ENCODE measurements at places on chromosomes 2 and 18.

GRCh38 chr2:29269765-29270109 is 154.5 kb downstream of the CLIP4 start:
- no peak for DNase-seq

GRCh38 chr2:233438573-233439147 is 84.4 kb downstream of the DGKD start:
- DNase-seq: no peak

GRCh38 chr2:205658572-205658971 is 23.7 kb upstream of the NRP2 start:
- DNase-seq: no peak

DNA sequence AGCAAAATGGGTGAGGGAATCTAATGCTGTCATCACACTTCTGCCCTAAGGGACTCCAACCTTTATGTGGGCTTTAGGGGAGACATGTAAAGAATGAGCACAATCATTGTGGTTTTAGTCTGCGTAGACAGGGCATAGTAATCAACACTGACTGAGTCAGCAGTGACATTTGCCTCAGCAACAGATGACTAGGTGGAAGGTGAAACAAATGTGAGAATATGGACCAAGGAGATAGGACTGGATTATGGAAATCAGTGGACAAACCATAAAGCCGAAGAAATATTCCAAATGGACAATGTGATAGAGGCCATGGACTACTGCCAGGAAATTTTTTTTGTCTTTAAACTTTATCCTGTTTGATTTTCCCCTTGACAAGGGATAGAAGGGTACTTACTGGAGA is 83.9 kb downstream of the PDK1 start:
- no peak for DNase-seq

- DNase-seq: no peak
Measured at GRCh38 chr2:9115229-9115628, 91.4 kb upstream of the ASAP2 start.

DNA sequence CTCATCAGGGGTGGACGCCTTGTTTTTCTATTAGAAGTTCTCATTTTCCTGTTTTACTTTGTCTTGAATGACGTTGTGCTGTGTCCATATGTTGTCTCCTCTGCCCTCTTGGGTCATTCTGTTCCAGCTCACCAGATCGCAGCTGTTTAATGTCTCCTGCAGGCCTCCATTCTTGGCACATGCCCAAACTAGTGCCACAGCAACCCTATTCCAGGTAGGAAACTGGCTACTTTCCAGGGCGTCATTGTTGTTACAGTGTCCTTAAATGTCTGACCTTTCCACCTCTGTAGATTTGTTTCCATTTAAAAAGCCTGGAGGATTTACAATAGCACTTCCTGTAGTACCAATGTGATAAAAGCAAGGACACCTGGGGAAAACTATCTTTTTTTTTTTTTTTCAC is 500.7 kb downstream of the METTL4 start:
- no peak for DNase-seq

DNA sequence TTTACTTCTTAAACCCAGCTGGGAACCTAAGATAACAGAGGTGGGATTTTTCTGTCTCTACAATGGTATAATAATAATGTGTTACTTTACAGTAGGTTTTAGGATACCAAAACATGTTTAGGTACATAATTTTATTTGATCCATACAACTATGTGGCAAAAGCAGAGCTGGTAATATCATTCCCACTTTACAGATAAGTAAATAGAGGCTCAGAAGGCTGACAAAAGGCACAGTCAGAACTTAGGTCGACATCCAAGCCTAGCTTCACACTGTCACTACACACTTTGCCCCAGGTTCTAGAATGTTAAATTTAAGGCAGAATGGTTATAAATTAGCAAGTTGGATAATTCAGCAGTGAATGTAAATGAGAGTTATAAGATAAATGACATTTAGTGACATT is 189.6 kb upstream of the PARD3B start:
- no peak for DNase-seq

DNA sequence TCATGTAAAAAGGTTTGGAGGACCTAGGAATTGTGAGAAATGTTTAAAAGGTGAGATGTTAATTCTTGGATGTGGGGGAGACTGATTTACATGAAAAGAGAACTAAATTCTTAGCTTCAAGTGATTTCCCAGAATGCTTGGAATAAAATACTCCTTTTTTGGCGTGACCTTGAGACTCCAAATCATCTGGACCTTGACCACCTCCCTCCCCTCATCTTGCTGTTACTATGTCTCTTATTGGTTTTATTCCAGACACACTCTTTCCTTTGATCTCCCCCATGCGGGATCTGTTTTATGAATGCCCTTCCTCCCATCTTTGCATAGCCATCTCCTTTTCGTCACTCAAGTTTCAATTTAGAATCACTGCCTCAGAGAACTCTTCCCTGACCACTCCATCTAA is 20.0 kb upstream of the LRRTM1 start:
- no peak for DNase-seq

DNA sequence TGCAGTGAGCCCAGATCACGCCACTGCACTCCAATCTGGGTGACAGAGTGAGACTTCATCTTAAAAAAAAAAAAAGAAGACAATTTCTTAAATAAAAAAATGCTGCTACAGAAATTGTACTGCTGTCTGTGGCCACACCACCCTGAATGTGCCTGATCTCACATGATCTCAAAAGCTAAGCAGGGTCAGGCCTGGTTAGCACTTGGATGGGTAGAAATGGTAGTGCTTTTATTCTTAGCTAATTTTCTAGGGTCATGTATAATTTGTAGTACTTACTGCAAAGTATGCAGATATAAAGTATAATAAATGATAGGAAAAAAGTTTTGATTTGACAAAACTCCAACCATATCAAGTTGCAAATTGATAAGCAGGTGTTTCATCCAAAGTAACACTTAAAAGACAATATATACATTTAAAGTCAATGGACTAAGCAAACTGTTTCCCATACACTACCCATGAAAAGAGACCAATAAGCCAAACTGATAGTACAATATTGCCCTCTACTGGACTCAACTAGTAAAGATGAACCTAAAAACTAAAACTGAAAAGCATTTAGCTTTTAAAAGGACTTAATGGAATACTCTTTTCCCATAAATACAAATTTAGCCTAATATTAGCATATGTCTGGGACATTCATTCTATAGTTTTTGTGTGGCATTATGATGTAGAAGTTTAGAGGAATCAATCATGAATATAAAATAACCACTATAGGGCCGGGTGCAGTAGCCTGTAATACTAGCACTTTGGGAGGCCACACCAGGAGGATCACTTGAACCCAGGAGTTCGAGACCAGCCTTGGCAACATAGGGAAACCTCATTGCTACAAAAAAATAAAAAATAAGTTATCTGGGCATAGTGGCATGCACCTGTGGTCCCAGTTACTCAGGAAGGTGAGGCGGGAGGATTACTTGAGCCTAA is 18.6 kb upstream of the PEX13 start:
- DNase-seq: no peak

DNA sequence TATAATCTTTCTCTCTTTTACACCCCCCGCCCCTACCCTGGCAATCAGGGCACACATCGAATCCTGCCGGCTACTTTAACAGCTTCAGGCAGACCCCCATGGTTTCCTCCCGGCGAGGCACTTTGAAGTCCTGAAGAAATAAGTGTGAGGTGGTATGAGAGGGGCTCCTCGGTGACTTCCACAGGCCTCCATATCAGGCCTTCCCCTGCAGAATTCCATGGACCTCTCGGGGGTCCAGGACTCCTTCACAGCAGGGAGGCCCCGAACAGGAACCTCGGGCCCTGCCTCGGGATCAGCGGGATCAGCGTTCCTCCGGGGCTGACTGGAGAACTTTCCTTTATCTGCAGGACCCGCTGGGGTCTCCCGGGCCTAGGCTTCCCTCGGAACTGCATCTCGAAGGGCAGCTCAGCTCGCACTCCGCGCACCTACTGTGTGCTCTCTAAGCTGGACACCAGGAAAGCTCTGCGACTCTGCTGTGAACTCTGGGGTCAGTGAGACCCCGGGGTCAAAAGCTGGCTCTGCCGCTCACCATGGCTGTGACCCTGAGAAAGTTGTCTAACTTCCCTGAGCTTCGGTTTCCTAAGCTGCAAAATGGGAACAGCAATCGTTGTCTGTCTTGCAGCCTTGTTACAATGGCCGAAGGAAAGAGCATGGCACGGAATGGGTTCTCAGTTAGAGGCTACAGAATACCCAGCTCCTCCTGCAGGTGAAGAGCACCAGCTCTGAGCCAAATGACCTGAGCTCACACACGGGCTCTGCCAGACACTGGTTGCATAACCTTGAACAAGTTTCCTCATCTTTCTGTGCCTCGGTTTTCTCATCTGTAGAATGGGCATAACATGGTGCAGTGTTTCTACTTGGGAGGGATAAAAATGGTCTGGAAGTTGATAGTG is 97.4 kb upstream of the ID2 start:
- no peak for DNase-seq

DNA sequence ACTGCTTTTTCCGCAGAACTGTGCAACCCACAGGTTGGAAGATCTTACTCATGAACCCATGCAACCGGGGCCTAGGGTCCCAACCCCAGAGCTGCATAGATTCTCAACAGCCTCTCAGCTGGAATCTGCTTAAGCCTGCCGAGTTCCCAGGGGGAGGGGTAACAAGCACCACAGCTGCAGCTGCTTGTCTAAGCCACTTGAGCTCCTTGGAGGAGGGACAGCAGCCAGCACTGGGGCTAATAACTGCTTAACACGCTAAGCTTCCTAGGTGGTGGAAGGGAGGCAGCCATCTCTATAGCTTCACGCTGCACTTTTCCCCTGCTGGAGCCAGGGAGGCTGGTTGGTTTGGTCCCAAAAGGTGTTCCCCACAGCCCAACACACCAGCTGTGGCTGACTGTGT is 311.6 kb downstream of the DSC3 start:
- no peak for DNase-seq

GRCh38 chr2:14557111-14557510 is 75.4 kb upstream of the LRATD1 start:
- no peak for DNase-seq

DNA sequence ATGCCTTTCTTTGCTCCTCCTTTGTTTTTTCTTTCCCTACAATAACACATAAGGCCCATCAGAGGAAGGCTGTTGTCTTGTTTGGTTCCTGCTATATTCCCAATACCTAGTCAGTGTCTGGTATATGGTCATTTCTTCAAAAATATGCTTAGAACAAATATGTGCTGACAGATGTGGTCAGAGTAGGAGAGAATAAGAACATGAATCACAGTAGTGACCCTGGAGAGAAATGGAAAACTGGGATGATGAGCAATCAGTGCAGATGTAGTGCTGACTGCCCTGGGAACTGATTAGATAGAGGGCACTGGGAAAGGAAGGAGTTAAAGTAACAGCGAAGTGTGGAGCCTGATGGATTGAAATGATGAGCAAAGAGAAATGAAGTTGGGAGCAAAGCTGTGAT is 189.4 kb upstream of the LHCGR start:
- DNase-seq: no peak

GRCh38 chr2:55958756-55959155 is 35.2 kb upstream of the EFEMP1 start:
- DNase-seq: no peak

DNA sequence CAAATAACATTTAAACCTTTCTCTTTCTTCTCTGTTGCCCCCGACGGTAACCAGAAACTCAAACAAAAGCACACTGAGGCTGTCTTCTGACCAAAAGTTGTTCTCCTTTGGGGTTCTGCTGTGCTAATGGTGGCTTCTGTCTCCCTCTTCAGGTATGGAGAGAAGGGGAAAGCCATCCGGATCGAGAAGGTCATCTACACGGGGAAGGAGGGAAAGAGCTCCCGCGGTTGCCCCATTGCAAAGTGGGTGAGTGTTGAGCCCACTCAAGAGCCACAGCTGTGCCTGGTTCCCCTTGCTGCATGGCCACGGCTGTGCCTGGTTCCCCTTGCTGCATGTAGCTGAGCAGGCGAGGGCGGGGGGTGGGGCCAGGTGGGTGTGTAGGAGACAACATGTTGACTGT is 67.4 kb downstream of the BOLA3 start:
- no peak for DNase-seq
